GM23338 (cell line): ENCODE measurements at places on chromosomes 3 and 15. TPM values are rescaled to one million over a fixed set of nuclear protein-coding genes. Genes with fewer than 3 reads are reported as not detected.

Gene ZIC1
- 0.95 and 1.4 TPM in 2 replicates for polyA plus RNA-seq

Gene POLQ
- 4.5 and 6.9 TPM in 2 replicates for polyA plus RNA-seq

Gene CXCR6
- 0.10 and 0.24 TPM in 2 replicates for polyA plus RNA-seq

Gene P2RY13
- 0.38 and 0.68 TPM in 2 replicates for polyA plus RNA-seq

Gene SLITRK3
- 0.90 and 1.2 TPM in 2 replicates for polyA plus RNA-seq
